ENCODE measurements at places on chromosomes 6 and 20.

DNA sequence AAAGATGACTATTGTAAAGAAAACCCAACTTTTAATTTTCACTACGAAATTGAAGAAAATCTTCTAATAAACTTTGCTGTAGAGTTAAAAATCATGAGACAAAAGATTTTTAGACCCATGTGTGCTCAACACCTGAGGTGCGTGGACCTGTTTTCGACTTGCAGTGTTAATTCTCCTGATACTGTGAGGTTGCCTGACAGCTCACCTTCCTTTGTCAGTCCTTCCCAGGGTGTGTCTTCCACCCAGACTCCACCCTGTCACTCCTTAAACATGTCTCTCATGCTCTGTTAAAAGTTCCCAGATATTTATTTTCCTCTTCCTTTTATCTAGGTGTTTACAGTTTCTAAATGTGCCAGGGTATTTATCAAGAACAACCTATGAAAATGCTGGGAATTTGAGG, 151.3 kb upstream of the NT5E start:
- DNase-seq, result no peak

DNA sequence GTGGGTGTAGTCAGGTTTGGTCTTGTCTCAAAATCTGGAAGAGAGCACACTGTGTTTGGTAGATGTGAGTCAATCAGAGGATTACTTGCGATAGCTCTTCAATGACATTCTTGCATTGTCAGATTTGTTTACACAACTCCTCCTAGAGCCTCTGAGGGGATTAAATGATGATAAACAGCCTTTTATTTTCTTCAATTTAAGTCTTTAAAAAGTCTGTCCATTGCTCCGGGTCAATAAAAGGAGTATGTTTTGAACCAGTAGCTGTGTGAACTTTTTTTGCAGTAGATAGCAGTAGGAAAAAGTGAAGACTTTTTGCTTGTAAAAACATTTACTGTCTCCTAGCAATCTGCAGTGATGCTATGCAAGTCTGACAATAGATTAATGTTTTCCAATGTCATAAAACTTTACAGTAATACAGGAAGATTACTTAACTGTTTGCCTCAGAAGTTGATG, 49.9 kb downstream of the GJA1 start:
- no peak for DNase-seq

DNA sequence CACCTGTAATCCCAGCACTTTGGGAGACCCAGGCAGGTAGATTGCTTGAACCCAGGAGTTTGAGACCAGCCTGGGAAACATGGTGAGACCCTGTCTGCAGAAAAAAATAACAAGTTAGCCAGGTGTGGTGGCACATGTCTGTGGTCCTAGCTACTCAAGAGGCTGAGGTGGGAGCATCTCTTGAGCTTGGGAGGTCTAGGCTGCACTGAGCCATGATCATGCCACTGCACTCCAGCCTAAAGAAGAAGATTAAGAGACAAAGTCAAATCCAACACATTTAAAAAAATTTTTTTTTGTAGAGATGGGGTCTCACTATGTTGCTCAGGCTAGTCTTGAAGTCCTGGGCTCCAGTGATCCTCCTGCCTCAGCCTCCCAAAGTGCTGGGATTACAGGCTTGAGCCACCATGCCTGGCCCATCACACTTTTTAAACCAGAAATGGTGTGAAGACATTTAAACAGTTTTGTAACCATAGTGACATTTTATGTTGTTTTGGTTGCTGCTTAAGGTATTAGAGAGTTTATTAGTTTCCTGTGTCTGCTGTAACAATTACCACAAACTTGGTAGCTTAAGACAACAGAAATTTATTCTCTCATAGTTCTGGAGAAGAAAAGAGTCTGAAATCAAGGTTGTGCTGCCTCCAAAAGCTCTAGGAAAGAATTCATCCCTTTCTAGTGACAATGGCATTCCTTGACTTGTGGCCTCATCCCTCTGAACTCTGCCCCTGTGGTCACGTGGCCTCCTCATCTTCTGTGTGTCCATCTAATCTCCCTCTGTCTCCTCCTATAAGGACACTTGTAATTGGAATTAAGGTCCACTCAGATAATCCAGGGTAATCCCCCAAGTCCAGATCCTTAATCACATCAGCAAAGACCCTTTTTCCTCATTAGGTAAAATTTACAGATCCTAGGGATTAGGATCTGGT, 104.6 kb upstream of the TNFAIP3 start:
- no peak for DNase-seq

GRCh38 chr6:14455427-14455826, 337.9 kb downstream of the CD83 start:
- DNase-seq, result no peak

DNA sequence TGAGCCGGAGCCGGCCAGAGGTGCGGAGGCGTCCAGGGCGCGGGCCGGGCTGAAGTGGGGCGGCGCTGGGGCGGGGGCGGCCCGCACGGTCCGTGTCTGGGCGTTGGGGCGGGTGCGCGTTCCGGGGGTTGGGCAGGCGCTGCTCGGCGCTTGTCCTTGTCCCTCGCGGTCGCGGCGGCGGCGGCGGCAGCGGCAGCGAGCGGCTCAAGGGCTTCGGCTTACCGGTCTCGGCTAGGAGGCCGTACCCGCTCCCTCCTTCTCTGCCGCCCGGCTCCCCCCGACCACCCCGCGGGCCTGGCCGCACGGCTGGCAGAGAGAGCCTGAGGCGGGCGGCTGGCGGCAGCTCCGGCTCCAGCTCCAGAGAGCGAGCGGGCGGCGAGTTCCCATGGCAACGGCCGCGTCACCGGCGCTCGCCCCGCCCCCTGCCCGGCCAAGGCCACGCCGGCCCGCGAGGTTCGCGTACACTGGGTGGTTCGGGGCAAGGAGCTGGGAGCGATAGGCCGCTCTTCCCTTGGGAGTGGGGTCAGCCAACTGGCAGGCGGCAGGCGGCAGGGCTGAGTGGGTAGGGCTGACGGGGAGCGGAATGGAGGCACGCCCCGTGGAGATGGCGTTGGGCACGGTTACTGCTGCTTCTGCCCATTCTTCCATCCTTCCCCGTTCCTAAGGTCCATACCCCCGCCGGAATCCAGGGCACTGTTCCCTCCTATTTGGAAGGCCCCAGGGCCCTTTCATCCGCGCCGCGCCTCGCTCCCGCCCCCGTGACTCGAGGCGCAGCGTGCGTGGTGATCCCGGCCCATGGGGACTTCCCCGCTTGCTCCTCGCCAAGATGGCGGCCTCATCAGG, at the start of gene LRRC73:
TSS of gene LRRC73 (minus strand) at position 363 of the 843 bp plus-strand sequence. CDS start 561 bp downstream, outside the sequence.
- DNase-seq, result peak; percentile 96

GRCh38 chr6:70375882-70376281, 37.4 kb upstream of the FAM135A start:
- DNase-seq, result no peak

GRCh38 chr6:36018339-36018738, 6.1 kb downstream of the SLC26A8 start:
- no peak for DNase-seq

DNA sequence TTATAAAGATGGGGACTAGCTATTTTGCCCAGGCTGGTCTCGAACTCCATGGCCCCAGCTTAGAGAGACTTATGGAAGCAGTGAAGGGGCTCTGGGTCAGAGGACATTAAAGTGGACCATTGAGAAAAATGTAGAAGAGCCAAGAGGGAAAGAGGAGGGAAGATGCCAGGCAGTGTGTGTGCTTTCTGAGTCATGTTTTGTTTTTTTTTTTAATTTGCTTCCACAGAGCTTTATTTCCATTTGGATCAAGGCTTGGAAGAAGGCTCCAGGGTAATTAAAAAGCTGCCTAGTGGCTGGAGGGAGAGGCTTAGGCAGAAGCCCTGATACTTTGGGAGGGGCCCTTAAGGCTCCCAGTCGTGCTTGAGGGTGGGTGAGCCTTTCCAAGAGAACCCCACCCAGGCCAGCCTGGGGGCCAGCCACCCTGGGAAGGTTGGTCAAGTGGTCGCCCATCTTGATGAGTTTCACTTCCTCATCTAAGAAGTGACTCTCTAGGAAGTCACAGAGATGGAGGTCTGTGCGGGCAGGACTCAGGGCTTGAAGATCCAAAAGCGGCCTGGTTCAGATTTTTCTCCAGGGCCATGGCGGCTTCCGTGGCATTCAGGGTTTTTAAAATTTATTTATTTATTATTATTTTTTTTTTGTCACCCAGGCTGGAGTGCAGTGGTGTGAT, 3.0 kb upstream of the ZNF335 start:
- DNase-seq, result no peak

DNA sequence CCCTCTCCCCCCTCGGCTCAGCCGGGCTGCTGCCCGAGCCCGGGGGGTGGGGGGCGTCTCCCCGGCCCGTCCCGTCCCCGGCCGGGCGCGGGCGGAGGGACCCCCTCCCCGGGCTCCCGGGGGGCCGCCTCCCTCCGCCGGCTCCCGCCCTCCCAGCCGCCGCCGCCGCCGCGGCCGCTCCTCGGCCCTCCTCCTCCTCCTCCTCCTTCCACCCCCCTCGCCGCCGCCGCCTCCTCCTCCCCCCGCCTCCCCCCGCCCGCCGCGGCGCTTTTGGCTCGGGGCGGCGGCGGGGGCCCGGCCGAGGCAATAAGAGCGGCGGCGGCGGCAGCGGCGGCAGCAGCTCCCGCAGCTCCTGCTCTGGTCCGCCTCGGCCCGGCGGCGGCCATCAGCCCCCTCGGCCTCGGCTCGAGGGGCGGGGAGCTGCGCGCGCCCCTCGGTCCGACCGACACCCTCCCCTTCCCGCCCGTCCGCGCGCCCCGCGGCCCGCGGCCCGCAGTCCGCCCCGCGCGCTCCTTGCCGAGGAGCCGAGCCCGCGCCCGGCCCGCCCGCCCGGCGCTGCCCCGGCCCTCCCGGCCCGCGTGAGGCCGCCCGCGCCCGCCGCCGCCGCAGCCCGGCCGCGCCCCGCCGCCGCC, 38.7 kb downstream of the GNAS start:
- peak; percentile 82 for DNase-seq

DNA sequence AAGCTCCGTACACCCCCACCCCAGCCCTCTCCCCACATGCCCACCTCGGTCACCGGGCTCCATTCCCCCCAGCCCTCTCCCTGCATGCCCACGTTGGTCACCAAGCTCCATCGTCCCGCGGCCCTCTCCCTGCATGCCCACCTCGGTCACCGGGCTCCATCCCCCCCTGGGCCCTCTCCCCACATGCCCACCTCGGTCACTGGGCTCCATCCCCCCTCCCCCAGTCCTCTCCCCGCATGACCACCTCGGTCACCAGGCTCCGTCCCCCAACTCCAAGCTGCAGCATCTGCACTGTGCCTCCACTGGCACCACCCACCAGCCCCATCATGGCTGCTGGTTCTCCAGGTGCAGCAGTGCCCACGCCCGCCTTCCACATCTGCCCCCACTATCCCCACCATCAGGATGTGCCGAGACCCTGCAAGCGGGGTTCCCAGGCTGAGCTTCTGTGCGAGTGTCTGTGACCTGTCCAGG, 16.8 kb downstream of the TAF4 start:
- DNase-seq, result peak; percentile 14

- DNase-seq, result no peak
Measured at GRCh38 chr20:3146732-3147341, 12.8 kb downstream of the FASTKD5 start.

- no peak for DNase-seq
Measured at GRCh38 chr6:121971931-121972335, 427.5 kb upstream of the HSF2 start.

GRCh38 chr6:142421285-142422117, 119.7 kb downstream of the ADGRG6 start:
- DNase-seq, result no peak

DNA sequence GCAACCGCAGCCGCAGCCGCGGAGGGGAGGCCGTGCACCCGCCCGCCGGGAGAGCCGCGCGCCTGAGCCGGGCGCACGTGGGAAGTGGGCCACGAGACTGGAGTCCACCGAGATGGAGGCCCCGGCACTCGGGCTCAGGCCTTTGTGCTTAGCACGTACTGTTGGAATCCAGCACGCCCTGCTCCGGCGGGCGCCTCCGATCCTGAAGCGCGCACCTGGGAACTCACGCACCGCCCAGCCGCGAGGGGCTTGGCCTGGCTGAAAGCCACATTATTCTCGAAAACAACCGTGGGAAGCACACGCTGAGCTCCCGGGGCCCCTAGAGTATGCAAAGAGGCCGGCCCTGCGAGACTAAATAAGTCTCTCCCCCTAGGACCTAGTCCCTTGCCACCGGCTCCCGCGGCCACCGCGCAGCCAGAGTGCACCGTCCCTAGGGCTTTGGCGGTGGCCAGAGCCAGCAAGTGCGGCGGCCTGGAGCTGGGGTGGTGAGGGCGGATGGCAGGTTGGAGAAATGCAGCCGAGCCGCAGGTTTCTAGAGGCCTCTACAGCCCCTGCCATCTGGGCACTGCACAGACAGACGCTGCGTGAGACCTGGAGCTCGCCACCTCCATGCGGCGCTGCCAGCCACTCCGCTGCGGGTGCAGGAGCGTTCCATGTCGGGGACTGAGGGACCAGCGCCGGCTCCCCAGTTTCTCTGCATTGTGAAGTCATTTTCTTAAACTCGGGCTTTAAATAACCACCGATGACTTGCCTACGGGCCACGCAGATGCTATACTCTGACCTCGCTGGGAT, 42.0 kb upstream of the LY86 start:
- DNase-seq, result no peak

GRCh38 chr20:44355498-44356352, at the start of gene HNF4A:
Gene HNF4A, plus strand, starts transcription at chr20:44355699. Its CDS starts 106 bp downstream, at chr20:44355805.
- no peak for DNase-seq

- DNase-seq, result no peak
Measured at GRCh38 chr6:88301888-88302768, 136.0 kb upstream of the CNR1 start.

DNA sequence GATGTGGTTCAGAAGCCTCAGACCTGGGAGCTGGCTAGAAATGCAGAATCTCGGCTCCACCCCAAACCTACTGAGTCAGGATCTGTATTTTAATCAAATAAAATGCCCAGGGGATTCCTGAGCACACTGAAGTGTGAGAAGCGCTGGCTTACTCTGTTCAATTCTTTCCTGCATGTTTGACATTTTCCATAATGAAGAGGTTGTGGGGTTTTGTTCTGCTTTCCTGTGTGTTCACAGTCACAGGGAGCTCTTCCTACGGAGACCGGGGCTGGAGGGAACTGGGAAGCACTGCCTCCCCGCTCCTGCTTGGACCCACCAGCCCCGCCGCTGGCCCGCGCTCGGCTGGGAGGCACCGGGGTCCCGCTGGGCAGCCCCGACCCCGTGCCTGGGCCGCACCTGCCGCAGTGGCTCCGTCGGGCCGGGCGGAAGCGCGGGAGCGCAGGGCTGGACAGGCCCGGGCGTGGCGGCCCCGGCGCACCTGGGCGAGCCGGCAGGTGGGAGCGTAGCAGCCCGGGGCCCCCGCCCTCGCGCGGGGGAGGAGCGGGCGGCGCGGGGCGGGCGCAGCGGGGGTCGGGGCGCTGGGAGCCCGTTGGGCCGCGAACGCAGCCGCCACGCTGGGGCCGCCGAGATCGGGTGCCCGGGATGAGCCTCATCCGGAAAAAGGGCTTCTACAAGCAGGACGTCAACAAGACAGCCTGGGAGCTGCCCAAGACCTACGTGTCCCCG, at the start of gene MAPK13:
TSS of gene MAPK13 (plus strand) at position 573 of the 726 bp plus-strand sequence. CDS start at position 643, 70 bp downstream.
- no peak for DNase-seq

GRCh38 chr6:39952167-39952566, 17.9 kb upstream of the MOCS1 start:
- no peak for DNase-seq

- no peak for DNase-seq
Measured at GRCh38 chr20:10603378-10603777, 70.4 kb downstream of the JAG1 start.

- DNase-seq, result no peak
Measured at GRCh38 chr20:829551-829950, 4.0 kb upstream of the FAM110A start.
